ENCODE measurements at places on chromosomes 2 and 18.
A peak's percentile ranks its signal among the peaks of the same experiment; 100 is the strongest.

- no peak for DNase-seq
Observed at GRCh38 chr2:105236060-105236424, 5.5 kb upstream of the GPR45 start.

- no peak for DNase-seq
Observed at GRCh38 chr18:50315100-50315871, 27.8 kb upstream of the CXXC1 start.

DNA sequence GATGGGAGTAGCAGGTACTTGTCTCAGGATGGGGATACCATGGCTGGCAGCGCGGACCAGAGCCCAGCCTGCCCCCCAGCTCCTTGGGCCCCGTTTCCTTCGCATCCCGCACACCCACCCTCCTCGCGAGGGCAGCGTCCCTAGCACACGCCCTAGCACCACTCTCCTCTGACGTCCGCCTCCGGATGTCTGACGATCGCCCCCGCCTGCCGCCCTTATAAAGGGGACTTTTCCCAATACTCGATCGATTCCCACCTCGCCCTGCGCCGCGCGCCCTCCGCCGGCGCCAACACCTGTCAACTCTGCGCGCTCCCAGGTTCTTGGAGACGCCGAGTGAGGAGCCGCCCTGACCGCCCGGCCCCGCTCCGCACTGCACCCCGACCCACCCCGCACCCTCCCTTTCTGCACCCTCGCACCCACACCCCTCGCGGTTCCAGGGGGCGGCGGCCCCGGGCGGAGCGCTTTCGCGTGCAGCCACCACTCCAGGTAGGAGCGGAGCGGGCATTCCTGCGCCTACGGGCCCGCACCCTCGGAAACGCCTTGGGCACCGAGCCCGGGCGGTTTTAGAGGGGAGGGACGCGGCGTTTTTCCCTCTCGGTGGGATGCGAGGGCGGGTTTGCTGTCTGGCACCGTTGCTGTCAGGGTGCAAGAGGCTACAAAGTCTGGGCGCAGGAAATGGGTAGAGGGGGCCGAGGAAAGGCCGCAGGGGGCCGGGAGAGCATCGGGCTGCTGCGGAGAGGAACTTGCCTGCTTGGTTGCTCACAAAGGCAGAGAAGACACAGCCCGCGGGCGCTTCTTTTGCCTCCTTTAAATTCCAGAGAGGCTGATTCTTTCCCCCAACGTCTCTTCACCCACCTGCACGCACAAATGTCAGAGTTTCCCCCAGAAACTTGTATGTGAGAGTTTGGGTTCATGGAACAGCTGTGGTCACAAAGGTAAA, at the start of gene SLC5A7:
Gene SLC5A7, plus strand, starts transcription at position 247 of the 940 bp plus-strand sequence. CDS start 1,632 bp downstream, outside the sequence.
- DNase-seq: no peak

- peak; percentile 70 for DNase-seq
Observed at GRCh38 chr2:176174382-176174823, 14.1 kb upstream of the HOXD1 start.

DNA sequence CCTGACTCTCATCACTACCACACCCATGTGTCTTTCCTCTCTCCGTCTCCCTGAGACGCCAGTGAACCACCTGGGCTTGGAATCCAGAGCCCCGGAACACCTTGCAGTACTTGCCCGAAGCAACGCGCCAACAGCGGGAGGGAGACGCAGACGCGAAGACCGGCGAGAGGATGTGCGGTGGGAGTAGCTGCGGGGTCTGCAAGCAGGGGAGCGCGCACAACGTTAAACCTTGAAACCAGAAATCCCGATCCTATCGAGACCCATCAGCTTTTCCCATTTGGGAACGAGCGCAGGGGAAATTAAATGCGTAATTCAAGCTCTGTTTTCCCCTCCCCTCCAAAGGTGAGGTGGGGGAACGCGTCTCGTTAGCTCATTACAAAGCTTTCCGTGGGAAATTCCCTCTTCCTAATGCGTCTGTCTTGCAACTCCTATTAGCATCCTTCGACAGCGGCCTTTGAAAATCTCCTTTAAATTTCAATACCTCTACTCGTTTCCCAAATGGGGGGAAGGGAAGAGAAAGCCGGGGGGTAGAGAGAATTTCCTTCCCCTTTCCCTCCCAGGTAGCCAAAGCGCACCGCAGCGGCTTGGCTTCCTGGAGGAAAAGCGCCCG, 421 bp upstream of the CNTNAP5 start:
- no peak for DNase-seq

- no peak for DNase-seq
Observed at GRCh38 chr2:29447513-29447912, 332.3 kb downstream of the CLIP4 start.

GRCh38 chr2:75155115-75155514, 44.2 kb downstream of the TACR1 start:
- DNase-seq: no peak

- DNase-seq: no peak
Observed at GRCh38 chr2:240259201-240259923, 118.9 kb upstream of the OTOS start.
